DND-41 (cell line): ENCODE measurements at places on chromosomes 2 and 18.

DNA sequence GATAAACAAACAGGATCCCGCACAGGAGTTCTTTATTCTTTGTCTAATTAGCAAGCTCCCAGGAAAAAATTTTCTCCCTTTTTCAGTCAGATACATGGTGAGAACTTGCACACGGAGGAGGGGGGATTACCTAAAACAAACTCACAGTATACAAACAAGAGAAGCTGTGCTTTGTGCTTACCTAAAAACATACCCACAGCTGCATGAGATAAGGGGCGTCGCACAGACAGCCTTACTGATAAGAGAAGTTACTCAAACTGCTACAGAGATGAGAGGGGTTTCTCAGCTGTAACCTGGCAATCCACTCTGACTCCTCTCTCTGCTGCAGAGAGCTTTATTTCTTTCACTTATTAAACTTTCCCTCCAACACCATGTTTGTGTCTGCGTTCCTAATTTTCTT lies 32.9 kb upstream of the ST3GAL5 start:
- no peak overlapping the region for H3K4me3 ChIP-seq
- no peak for DNase-seq
- peaks cover 10% of the 10 kb centered on the region for H3K4me1 ChIP-seq
- no peaks in the 10 kb centered on the region for H3K36me3 ChIP-seq

- no peaks in the 10 kb centered on the region for H3K4me1 ChIP-seq
Observed at GRCh38 chr2:186576614-186577013, 13.2 kb upstream of the ITGAV start.

DNA sequence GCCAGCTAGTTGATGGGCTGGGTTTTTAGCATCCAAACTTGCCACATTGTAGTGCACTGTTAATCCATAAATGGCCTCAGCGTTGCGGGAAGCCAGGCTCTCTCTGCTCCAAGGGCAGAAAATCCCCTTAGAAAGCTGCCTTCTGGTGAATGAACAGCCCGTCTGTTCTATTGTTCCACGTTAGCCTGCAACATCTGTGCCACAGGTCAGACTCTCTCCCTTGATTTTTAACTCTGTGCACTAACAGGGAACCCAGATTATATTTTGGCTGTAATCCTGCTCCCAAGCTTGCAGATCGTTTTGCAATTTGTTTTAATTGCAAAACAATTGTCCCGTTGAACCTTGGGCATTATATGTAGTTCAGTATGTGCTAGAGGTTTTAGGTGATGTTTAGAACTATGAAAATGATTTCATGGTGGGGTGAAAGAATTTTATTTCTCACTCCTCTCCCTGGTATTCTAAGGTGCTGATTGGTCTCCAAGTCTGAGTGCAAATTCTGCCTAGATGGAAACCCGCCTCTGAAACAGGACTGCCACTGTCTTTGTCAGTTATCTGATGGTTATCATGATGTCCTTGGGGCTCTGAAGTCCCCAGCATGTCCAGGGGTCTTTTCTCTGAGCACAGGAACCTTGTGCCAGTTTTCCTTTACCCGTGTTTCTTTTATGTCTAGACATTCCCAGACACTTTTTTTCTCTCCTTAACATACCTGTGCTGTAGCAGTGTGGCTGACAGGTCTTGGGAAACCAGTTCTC lies 106.6 kb downstream of the MAP4K4 start:
- H3K27me3 ChIP-seq = no peaks in the 10 kb centered on the region
- H3K36me3 ChIP-seq = peaks cover 12% of the 10 kb centered on the region
- H3K27ac ChIP-seq = peak overlapping the region; percentile 17
- H3K4me1 ChIP-seq = peaks cover 58% of the 10 kb centered on the region

- H3K36me3 ChIP-seq = no peaks in the 10 kb centered on the region
- H3K4me1 ChIP-seq = peaks cover 13% of the 10 kb centered on the region
- H3K27ac ChIP-seq = no peak overlapping the region
- no peaks in the 10 kb centered on the region for H3K27me3 ChIP-seq
- DNase-seq = no peak
- no peak overlapping the region for H3K4me3 ChIP-seq
Observed at GRCh38 chr2:141280037-141280436, 850.8 kb downstream of the LRP1B start.

- H3K4me1 ChIP-seq = no peaks in the 10 kb centered on the region
- H3K27me3 ChIP-seq = no peaks in the 10 kb centered on the region
- H3K4me3 ChIP-seq = no peak overlapping the region
- no peak overlapping the region for H3K27ac ChIP-seq
- no peaks in the 10 kb centered on the region for H3K36me3 ChIP-seq
Observed at GRCh38 chr2:62467475-62468321, 38.3 kb downstream of the TMEM17 start.

DNA sequence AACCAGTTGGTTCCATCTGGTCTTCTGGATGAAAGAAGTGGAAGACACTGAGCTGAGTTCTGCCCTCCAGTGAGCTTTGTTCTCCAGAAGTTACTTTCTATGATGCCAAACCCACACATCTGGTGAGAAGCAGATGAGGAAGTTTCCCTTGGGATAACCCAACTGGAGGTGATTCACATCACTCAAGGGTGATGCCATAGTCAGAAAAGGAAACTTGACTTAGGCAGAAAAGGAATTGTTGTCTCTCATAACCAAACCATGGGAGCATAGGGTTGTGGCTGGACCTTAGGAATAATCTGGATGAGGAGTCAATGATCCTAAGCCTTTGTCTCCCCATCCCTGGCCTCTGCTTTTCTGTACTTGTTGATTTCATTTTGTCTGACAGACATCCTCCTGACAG lies 43.7 kb downstream of the CDC42EP3 start:
- H3K27ac ChIP-seq = no peak overlapping the region
- no peaks in the 10 kb centered on the region for H3K27me3 ChIP-seq
- no peaks in the 10 kb centered on the region for H3K36me3 ChIP-seq
- no peak overlapping the region for H3K4me3 ChIP-seq

DNA sequence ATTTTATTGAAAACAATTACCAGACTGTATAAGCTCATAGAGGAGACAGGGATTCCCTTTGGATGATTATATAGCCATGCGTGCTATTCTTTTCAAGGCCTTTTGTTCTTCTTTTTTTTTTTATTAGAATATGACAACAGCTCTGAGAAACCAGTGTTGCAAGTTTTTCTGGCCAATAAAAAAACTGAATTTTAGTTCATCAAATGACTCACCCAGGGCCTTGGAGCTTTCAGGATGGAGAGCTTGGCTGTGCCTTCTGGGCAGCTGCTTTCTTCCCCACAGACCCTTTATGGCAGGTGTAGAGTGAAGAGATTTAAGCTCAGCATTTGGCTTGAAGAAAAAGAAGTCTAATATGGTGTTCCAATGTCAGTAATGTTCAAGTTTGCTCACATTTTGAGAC lies 497.9 kb upstream of the FANCL start:
- H3K27me3 ChIP-seq = no peaks in the 10 kb centered on the region
- H3K27ac ChIP-seq = no peak overlapping the region
- H3K4me1 ChIP-seq = no peaks in the 10 kb centered on the region
- no peak for DNase-seq
- no peak overlapping the region for H3K4me3 ChIP-seq

DNA sequence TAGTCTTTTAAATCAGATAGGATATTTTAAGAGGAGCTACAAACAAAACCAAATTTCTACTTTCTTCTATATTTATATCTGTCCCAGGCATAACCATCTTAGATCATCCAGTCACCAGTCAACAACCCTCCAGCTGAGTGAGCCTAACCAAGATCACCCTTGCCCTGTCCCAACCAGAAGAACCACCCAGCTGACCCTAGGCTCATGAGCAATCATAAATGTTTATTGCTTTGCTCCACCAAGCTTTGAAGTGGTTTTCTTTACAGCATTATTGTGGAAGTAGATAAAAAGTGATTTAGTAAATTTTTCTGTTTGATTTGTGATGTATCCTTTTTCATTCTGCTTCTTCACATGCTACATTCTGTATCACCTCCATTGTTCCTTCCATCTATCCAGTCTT lies 167.2 kb upstream of the PIEZO2 start:
- DNase-seq = no peak
- H3K27me3 ChIP-seq = no peaks in the 10 kb centered on the region
- H3K27ac ChIP-seq = no peak overlapping the region
- H3K4me1 ChIP-seq = peaks cover 15% of the 10 kb centered on the region
- H3K4me3 ChIP-seq = no peak overlapping the region

DNA sequence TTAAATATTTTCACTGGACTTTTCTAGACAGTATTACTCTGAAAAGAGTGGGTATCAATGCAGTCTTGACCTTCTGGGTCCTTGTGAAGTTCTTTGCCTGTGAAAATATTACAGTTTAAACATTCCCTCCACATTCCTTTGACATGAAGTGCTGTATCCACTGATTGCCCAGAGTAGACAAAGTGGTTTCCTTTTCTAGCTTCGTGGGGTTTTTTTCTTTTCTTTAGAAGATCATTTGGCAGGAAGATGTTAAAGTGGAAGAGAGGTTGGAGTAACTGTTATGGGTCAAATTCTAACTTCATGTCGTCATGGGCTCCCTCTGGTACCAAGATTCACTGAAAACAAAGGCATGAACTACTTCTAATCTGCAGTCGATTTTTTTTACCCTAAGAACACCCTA lies 496.9 kb downstream of the EPHA4 start:
- H3K27me3 ChIP-seq = no peaks in the 10 kb centered on the region
- no peaks in the 10 kb centered on the region for H3K36me3 ChIP-seq
- DNase-seq = no peak
- no peak overlapping the region for H3K27ac ChIP-seq
- H3K4me1 ChIP-seq = no peaks in the 10 kb centered on the region

GRCh38 chr2:240886678-240887609 lies 9.0 kb downstream of the MAB21L4 start:
- DNase-seq = no peak
- no peak overlapping the region for H3K4me3 ChIP-seq
- H3K36me3 ChIP-seq = no peaks in the 10 kb centered on the region
- H3K27ac ChIP-seq = no peak overlapping the region

DNA sequence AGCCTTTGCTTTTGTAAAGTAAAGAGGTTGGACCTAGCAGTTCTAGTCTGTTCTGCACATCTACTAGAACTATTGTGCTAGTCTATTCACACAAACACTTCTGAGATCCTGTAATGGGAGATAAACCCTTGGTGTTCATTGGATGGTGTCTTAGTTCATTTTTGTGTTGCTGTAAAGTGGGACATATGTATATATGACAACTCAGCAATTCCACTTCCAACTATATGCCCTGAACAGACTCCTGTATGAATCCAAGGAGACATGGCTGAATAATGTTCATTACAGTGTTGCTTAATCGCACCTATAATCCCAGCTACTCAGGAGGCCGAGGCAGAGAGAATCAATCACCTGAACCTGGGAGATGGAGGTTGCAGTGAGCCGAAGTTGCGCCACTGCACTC lies 23.3 kb downstream of the HK2 start:
- H3K4me1 ChIP-seq = no peaks in the 10 kb centered on the region
- peaks cover 95% of the 10 kb centered on the region for H3K36me3 ChIP-seq
- H3K27ac ChIP-seq = no peak overlapping the region
- no peak overlapping the region for H3K4me3 ChIP-seq
- DNase-seq = no peak

GRCh38 chr2:235106874-235107639 lies 155.2 kb downstream of the SH3BP4 start:
- H3K4me3 ChIP-seq = no peak overlapping the region
- DNase-seq = peak; percentile 10
- H3K27ac ChIP-seq = no peak overlapping the region
- H3K4me1 ChIP-seq = no peaks in the 10 kb centered on the region

DNA sequence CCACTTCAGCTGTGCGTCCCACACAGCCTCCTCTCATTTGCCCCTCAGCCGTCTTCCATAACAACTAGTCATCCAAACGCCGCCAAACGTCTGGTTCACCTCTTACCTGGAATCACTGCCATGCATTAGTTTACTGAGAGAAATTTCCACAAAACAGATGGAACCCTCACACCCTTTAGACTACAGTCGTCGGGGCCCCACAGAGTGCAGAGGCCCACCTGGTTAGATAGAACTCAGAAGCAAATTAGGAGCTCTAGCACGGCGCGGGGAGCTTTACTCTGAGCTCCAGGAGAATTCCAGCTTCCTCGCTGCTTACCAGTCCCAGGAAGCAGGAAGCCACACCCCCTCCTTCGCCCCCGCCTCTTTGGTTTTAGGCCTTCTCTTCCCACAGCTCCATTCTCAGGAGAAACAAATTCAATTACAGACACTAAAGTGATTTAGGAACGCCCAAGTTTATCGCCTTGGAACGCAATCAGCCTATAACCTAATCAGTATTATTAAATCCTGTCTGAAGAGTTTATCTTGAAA lies 9.4 kb downstream of the RNU2-63P start:
- H3K27me3 ChIP-seq = no peaks in the 10 kb centered on the region
- H3K4me3 ChIP-seq = no peak overlapping the region
- DNase-seq = no peak
